Femur (tissue), 1 donor: ENCODE measurements at places on chromosomes 12 and 14.

DNA sequence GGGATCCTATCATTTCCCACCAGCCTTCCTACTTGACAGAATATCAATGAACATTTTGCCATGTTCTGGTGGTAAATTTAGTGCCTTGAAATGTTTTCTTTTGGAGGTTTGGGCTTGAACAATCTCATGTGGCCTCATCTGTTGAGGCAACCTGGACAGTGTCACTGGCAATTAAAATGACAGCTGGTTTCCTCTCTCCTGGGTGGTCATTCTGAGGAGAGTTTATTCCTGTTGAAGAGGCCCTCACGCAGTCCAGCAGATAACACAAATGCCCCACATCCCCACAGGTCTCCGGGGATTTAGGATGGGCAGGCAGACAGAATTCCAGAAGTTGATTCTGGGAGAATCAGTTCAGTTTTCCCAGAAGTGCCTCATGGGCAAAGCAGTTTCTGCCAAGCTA lies 41.9 kb downstream of the MMAB start:
- DNase-seq, result no peak

DNA sequence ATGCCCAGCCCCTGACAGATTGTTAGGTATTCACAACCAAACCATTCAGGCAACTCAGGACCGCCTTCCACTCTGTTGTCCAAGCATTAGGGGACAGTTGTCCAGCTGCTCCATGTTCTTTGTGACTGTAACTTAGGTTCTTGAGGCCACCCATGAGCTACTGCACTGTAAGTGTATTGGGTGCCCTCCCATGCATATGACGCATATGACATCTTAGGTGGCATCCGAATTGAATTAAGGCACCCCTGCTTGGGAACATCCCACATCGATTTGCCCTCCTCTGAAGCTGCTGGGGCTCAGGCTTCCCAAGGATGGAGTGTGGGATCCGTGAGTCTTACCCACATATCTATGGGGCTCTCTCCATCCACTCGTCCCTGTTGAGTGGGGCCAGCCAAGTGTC lies 17.7 kb downstream of the RFLNA start:
- no peak for DNase-seq

DNA sequence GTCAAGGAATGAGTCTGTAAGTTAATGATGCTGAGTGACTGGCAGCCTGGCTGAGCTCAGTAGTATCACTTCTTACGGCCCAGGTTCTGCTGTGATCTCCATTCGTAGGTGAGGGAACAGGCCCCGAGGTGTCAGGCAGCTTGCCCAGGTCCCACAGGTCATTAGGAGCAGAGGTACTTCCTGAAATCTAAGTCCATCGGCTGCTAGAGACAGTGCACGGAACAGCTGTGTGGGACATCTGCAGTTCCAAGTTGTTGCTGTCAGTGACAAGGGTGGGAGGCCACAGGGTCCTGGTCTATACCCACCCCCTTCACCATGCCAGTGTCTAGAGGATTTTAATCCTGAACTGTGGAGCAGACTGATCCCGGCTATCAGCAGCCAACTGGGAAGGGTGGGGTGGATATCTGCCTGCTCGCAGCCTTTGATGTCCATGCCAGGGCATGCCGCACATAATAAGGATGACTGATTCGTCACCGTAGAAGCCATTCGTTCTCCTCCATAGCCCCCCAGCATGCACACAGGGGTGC lies 82.3 kb upstream of the RIN3 start:
- DNase-seq, result no peak

DNA sequence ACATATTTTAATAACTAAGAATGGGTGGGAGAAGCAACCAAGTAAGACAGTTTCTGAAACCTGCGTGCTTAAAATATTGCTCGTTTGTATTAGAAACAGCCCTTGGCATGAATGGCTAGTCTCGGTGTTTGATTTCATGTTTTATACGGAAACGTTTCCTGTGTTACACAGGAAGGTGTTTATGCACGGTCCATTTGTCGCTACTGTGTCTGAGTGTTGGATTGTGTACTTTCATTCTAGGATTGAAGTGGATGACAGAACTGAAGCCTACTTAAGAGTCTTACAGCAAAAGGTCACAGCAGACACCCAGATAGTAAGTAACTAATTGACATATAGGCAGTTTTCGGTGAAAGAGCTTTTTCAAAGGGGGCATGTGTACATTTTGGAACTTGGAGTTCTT lies 19.6 kb downstream of the PIWIL1 start:
- no peak for DNase-seq

- DNase-seq, result no peak
Observed at GRCh38 chr12:131176926-131177325, 223.2 kb downstream of the ADGRD1 start.

DNA sequence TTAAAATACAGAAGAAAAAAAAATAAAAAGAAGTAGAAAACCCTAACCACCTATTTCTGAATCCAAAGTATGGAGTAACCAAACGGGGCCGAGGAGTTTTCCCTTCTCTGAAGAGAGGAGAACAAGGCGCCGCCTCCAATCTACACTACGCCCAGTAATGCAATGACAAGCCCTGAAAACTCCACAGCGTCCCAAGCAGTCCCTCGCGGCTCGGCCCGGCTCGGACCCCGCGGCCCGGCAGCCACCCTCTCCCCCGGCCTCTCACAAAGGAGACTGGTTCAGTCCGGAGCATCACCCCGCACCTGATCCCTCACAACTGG lies 371 bp downstream of the CHD8 start:
- no peak for DNase-seq

DNA sequence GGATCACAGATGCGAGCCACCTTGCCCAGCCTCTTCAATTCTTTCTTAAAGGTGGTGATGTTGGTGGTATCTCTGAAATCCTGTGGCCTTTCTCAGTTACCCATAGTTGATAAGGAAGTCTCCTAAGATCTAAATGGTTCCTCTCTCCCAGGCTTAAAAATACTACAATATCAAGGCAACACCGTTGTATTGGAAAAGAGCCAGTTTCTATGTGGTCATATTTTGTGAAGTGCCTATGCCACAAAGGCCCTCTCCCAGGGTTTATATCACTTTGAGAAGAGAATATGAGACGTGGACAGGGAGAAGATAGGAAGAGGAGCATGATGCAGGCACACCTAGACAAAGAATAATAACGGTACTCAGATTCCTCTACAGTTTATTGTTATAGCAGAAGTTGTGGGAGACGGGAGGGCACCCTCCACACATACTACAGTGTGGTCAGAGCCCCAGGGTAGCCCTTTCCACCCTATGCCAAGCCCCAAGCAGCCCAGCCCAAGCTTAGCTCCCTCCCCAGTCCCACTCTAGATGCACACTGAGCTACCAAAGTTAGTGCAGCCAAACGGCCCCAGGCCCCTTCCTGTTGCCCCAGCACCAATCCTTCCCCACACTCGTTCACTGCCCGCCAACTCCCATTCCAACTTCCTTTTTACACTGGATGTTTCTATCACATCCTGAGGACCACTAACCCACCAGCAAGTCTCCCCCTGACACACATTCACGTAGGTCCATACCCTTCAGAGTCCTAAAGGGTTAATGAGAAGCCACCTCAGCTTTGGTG lies 8.3 kb downstream of the NDRG2 start:
- DNase-seq, result no peak

DNA sequence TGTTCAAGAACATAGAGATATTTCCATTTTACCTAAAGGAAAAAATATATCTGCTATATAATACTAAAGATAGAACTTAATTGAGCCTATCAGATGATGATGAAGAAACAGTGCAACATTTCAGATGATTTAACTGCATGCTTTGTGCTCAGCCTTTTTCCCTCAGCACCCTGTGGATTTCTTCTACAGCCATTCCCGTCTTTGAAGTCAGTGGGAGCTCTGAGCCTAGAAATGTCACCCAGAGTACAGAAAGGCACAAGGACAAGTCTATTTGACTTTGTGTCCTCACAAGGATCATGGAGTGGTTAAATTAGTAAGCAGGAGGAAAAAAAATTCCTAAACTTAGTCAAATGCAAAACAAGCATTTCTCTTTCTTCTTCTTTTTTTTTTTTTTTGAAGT lies 994.0 kb upstream of the FLRT2 start:
- no peak for DNase-seq

DNA sequence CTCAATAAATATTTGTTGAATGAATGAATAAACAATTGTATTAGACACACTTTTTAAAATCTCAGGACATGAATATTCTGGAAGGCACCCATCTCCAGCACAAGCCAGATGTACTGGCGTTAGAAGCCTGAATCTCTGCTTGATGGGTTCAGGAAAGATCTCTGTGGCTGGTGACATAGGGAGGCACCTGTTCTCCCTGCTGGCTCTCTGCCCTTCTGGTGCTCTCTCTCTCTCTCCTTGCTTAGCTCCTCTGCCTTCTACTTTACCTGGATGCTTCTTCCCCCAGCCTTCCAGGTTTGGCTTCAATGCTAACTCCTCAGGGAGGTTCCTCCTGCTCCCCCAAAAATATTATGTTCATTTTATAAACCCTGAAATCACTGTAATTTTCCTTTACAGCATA lies 1.5 kb downstream of the CYP46A1 start:
- no peak for DNase-seq

GRCh38 chr12:104681012-104681690 lies 224.4 kb downstream of the CHST11 start:
- no peak for DNase-seq

GRCh38 chr14:68571928-68572525 lies 220.8 kb downstream of the ZFP36L1 start:
- DNase-seq, result no peak

DNA sequence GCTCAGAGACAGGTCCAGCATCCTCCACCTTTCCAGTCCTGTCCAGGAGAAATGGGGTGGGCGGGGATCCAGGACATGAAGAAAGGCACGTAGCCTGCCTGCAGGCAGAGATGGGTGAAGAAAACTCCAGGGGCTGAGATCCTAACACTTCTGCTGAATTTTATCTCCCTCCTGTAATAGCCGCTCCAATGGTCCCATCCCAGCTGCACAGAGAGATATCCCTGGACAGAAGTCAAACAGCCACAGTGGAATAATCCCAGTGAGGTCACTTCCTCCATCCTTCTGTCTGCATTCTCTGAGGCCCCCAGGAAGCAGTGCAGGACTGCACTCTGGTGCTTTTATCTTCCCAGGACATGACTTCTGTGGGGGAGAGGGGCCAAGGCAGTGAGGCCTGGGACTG lies 26.3 kb downstream of the KRT18 start:
- DNase-seq, result no peak

- no peak for DNase-seq
Observed at GRCh38 chr12:9606247-9606646, 1.5 kb downstream of the KLRB1 start.

DNA sequence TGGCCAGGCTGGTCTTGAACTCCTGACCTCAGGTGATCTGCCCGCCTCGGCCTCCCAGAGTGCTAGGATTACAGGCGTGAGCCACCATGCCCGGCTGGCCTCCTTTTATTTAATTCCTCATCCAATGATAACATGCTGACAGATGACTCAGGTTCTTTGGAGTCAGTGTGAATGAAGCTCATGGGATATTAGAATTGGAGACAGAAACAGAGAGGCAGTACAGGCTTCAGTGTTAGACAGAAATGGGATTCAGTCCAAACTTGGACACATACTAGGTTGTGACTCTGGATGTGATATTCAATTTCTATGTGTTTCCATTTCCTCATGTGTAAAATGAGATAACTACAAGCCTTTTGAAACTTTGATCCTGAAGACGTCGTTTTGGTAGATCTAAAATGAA lies 47.3 kb downstream of the PDE3A start:
- no peak for DNase-seq

- no peak for DNase-seq
Observed at GRCh38 chr12:17276196-17276595, 670.2 kb upstream of the LMO3 start.

GRCh38 chr14:61106271-61106958 lies 125.4 kb downstream of the SLC38A6 start:
- DNase-seq, result no peak

DNA sequence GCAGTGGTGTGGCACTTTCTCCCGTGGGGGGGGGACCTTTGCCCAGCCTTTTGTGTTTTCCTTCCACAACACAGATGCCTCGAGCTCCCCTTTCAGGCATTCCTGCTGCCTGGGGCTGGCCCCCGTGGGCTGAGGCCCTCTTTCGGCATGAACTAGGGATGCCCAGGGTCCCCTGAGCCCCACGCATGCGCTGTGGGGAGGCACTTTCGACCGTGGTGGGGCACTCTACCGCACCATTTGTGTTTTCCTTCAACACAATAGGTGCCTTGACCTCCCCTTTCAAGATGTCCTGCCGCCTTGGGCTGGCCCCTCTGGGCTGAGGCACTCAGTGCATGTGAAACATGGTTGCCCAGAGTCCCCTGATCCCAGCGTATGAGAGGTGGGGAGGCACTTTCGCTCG lies 363.7 kb downstream of the ALG10 start:
- no peak for DNase-seq

DNA sequence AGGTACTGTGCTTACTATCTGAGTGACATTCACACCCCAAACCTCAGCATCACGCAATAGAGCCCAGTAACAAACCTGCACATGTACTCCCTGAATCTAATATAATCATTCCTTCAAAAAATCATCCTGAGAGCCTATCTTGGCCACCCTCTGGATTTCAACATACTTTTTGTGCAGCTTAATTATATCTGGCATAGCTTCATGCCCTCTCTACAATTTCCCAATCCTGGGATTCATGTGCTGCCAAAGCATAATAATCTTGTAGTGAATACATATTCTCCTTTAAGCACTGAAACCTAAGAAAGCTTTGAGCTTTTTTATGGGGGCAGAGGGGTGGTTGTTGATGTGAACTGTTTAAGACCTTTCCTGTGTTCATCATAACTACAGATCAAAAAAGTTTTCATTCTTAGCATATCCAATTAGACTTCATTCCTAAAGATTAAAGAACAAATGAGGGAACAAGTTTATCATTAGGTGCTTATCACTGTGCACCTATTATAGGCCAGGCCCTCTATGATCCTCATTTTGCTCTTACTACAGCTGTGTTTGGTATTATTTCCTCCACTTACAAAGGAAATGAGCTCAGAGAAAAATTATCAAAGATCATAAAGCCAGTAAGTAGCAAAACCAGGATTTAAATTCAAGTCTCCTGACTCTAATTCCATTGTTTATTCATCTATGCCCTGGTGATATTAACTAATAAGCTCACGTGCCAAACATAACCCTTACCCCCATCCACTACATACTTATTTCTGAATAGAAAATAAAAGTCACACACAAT lies 51.2 kb downstream of the SINHCAF start:
- no peak for DNase-seq

- no peak for DNase-seq
Observed at GRCh38 chr14:74429991-74430390, 4.0 kb upstream of the SYNDIG1L start.

GRCh38 chr14:77303417-77304156 lies 17.1 kb downstream of the POMT2 start:
- no peak for DNase-seq

DNA sequence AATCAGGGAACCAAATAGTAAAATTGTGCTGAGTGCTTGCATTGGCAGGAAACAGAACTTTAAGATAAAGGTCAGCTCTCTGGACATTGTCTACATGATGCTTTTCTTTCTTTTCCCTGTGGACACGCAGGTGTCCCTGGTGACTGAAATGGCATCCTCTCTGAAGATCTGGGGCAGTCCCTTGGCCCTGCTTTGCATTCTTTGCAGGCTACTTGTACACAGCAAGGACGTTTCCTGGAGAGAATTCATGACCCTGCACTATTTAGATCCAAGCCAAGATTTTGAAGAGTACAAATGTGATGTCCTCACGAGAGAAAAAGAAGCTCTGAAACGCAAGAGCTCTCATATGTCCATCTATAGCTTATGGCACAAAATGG lies 11.3 kb upstream of the EDDM3A start:
- DNase-seq, result no peak

- DNase-seq, result no peak
Observed at GRCh38 chr12:128672893-128673292, 150.9 kb downstream of the SLC15A4 start.

- no peak for DNase-seq
Observed at GRCh38 chr12:32561931-32562341, 117.2 kb upstream of the DNM1L start.
